Nucleus accumbens (tissue), 56 donors: ENCODE measurements at places on chromosomes 16 and 17.

DNA sequence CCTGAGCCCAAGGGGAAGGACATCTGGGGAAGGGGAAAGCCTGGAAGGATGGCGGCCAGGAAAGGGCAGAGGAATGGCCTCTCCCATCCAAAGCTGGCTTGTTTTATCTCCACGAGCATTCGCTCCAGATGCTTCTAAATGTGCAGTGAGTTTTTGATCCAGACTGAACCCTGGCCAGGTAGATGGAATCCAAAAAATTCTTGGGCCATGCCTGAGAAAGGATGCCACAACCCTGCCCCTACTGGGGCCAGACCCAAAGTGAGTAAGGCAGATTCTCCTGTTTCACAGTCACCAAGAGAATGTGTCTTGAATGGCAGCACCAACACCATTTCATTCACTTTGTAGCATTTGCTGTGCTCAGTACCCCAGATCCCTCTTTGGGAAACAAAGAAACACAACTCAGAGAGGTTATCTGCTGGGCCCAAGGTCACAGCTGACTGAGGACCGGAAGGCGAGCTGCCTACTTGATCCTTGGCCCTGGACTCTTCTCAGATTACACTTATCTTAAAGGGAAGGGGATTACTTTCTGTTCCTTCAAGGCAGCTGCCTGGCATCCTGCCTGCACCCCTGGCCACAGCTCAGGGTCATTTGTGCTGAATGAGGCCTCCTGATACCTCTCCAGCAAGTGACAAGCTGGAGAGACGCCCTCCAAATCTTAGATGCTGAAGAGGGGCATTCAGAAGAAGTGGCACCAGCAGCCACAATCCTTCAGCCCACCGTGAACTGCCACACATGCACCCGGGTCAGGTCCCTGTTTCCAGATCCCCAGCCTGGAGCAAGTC is 3.6 kb downstream of the LRRC75A start:
- DNase-seq, result no peak

- DNase-seq, result no peak
Measured at GRCh38 chr16:22397464-22397863, 23.0 kb upstream of the CDR2 start.

DNA sequence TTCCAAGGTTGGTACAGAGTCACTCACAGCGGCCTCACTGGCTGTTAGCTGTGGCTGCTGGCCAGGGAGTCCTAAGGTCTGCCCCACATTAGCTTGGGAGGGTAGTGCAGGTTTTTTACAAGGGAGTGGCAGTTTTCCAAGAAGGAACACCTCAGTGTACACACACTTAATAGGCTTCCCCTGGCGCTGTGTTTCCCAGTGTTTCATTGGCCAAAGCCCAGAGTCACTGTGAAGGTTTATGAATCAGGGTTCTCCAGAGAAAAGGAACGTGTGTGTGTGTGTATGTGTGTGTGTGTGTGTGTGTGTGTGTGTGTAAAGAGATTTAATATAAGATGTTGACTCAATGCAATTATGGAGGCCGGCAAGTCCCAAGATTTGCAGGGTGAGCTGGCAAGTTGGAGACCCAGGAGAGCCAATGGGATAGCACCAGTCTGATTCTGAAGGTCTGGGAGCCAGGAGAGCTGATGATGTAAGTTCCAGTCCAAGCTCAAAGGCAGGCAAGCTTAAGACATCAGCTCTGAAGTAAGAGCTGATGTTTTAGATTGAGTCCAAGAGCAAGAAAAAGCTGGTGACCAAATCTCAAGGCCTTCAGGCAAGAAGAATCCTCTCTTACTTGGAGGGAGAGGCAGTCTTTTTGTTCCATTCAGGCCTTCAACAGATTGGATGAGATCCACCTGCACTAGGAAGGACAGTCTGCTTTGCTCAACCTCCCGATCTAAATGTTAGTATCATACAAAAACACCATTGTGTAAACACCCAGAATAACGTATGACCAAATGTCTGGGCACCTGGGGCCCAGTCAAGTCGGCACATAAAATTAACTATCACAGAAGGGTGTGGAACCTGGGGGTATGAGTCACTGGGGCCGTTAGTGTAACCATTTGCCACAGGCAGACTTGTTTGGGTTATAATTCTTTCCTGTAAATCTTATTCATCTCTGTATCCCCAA is 206.8 kb downstream of the PRKCA start:
- no peak for DNase-seq

GRCh38 chr17:77204536-77204935 is 63.8 kb downstream of the SEC14L1 start:
- DNase-seq, result no peak

DNA sequence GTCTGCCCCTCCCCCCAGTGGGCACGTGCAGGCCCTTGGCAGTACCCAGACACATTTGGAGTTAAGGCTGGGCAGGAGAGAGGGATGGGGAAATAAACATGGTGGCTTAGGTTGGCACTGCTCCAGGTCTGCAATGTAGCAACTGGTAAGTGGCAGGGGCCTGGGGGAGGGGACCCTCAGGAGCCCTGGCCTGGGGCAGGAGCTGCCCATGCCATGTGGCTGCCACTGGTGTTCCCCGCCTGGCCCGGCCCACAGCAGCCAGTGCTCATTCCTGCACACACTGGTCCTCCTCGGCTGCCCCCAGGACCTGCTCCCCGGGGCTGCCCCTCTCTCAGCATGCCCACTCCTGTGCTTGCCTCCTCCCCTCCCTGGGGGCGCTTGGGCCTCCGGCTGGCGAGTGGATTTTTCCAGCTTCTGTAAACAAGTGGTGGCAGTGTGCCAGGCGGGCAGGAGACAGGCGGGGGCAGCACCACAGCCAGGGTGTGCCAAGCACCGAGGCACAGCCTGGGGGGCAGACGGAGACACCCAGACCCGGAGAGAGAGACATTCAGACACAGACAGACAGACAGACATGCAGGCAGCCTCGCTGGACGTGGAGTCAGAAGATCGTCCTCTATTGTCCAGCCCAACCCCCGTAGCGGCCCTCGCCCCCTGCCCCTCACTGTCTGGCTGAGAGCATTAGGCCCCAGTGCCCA is 9.4 kb downstream of the THRA start:
- DNase-seq, result peak; percentile 91
